ENCODE measurements at places on chromosomes 13 and 19.
A peak's percentile ranks its signal among the peaks of the same experiment; 100 is the strongest.

DNA sequence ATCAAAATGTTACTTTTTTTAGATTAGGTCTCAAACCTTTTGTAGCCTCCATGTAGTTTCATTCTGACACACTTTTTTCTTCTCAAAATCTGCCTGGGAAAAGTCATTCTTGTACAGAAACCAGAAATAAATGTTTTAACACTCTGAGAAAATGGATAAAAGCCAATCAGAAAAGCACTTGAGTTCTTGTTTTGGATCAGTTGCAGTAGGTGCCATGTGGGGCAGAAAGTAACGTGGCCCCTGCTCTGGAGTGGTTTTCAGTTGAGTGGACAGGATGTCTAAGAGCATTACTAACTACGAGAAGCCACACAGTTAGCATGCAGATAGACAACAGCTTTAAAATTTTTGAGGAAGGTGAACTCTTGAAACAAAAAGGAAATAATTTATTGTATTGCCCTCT lies 19.1 kb downstream of the GPR183 start:
- peak; percentile 60 for DNase-seq

GRCh38 chr13:59766236-59766635 lies 397.5 kb downstream of the DIAPH3 start:
- DNase-seq: no peak

- no peak for DNase-seq
Measured at GRCh38 chr13:77741597-77741972, 44.1 kb downstream of the SLAIN1 start.

DNA sequence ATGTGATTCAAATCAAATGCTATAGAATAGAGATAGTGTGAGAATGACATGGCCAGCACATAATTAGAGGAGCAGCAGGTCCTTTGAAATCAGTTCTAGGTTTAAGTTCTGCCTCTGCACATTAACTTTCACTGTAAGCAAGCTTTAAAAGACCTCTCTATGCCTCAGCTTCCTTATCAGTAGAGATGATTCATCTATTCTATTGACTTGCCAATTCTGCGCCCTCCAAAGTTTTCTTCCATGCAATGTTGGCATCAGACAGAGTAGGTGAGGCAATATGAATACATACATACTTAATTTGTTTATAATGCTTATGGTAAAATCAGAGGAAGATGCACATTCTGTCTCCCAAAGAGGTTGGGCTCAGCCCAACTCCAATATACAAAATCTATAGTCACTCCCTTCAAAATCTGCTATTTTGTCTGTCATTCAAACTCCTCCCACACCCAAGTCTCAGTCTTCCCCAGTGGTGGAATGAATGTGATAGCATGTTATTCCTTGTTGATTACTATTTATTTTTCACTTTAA lies 525.5 kb downstream of the RFC3 start:
- no peak for DNase-seq

DNA sequence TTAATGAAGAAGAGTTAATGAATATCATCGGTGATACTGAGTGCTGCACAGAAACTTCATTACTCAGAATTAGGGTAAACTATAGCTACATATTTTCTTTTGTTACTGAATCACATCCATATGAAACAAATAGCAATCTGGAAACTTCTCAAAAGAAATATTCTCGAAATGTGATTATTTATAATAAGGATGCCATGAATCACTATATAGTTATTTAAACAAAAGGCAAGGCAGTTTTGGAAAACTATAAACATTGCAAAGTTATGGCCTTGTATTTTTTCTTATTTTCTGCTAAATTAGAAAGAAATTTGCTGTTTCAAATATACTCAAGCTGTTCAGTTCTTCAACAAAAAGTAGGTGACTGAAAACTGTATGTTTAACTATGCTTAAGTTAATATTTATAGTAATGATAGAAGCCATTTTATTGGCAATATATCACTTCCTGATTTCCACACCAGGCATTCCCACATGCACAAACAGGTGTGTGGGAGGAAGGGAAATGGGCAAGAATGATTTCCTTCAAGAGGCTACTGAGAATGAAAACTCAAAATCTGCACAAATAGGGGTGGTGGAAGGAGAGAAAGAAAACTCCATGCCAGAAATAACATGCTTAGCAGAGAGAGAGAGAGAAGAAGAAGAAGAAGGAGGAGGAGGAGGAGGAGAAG lies 74.5 kb upstream of the FRY start:
- DNase-seq: no peak

DNA sequence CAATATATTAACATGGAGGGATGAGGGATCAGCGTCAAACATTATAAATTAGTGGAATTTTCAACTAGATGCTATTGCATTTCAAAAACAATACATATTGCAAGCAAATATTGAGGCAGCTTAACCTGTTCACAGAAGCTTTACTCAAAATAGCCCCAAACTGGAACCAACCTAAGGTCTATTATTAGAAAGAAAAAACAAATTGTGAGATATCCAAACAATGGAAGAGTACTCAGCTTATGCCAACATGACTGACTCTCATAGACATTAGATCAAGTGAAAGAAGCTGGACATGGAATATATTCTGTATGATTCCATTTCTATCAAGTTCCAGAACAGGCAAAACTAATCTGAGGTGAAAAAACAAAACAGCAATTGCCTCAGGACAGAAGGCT lies 27.6 kb upstream of the NEK3 start:
- DNase-seq: no peak

DNA sequence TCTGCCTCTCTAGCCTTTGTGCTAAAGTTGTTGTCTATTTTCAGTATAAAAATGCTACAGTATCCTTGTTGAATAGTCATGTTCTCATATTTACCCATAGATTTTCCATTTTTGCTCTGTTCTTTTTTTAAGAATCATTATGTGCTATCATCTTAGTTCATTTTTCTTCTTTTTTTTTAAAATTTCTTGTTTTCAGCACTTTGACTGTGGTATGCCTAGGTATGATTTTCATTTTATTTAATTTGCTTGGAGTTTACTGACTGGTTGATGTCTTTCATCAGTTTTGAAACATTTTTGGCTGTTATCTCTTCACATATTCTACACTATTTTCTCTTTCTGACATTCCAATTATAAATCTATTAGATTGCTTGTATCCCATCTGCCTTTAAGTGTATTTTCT lies 192.9 kb downstream of the PDS5B start:
- no peak for DNase-seq

- no peak for DNase-seq
Measured at GRCh38 chr19:21143428-21143827, 1.6 kb downstream of the ZNF431 start.

DNA sequence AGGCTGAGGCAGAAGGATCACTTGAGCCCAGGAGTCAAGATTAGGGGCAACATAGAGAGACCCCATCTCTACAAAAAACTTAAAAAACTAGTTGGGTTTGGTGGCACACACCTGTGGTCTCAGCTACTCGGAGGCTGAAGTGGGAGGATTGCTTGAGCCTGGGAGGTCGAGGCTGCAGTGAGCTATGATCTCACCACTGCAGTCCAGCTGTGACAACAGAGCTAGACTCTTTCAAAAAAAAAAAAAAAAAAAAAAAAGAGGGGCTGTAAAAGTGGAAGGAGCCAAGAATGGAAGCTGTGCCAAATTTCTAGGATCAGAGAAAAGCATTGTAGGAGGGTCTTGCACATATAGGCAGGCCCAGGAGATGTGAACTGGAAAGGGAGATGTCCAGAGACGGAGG lies 9.6 kb downstream of the DNASE2 start:
- DNase-seq: no peak

DNA sequence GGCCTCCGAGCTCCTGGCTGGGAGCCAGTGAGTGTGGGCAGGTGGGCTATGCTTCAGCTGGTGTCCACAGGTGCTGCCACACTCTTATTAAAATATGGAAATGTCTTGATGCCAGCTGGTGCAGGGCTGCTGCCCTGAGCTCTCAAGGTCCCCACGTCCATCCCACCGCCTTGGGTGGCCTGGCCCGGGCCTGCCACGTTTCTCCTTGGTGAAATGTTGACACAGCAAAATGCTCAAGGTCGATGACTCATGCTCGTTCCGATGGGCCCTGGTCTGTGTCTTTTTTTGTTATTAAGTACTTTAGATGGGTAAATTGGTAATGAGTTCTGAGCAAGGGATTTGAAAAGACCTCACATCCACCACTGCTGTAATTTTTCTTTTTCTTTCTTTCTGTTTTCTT lies 524.7 kb downstream of the MYO16 start:
- no peak for DNase-seq

DNA sequence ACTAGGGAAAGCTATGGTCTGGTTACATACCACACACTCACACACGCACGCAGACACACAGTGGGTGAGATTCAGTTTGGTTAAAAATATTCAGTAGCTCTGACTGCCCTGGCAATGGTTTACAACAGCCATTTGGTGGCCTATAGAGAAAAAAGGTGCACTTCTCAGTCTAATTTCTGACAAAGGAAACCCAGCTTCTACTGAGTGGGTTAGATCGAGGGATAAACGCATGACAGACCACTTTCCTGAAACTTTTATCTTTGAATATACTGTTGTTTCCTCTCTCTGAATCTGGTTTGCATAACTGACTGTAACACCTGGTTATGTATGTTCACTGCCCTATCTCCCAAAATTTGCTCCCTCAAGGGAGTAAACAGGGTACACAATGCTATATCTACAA lies 2.5 kb downstream of the LIG4 start:
- DNase-seq: no peak

DNA sequence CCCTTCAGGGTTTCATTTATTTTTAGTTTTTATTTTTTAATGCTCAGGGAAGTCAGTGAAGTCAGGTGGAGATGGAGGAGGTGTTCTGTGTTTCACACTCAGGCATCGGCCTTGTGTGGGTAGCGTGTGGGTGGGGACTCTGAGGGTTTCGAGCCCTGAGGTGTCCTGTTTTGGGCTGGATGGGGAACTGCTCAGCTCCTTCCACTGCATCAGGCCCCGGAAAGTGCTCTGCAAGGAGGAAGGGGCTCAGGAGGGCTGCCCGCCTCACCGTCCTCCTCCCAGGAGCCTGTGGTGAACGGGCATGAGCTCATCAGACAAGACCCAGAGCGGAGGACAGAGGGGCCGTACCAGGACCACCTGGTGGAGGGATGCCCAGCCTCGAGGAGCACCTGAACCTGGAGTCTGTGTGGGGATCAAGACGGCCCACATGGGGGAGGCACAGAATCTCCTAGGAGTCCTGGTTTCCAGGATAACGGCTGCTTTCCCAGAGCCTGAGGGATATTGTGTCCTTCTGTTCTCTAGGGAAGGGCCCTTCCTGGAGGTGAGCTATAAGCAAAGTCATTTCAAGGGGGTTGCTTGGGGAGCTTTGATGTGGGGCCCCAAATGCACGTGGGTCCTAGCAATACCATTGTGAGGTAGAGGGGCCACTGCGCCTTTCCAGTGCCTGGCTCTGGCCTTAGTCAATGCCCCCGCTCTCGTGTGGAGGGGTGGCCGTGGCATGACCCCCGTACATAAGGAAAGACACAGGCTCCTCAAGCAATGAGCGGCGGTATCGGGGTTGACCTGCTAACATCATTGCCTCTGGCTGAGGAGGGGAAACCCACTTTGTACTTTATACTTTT lies 13.5 kb upstream of the GAS6 start:
- DNase-seq: peak; percentile 2

GRCh38 chr13:74133657-74134201 lies 475 bp downstream of the KLF12 start:
- DNase-seq: peak; percentile 89

DNA sequence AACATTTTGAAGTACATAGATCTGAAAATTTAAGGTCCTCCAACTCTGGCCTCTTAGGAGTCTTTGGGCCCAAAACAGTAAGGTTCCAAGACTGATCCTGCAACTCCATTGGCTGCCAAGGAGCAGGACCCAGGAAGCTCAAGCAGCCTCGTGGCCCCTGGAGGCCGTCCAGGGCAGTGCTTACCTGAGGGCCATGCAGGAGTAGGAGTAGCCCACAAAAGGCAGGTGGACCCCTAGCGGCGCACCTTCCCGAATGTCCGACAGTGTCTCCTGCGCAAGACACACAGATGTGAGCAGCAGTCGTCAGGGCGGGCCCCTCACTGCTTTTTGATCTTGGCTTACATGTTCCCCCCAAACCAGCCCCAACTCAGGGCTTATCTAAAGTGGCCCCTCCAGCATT lies 5.7 kb upstream of the SIX5 start:
- DNase-seq: no peak

- no peak for DNase-seq
Measured at GRCh38 chr19:27750391-27751043, 1462.4 kb downstream of the UQCRFS1 start.

GRCh38 chr13:52461265-52461664 lies 6.0 kb downstream of the CKAP2 start:
- DNase-seq: no peak

- no peak for DNase-seq
Measured at GRCh38 chr19:29695765-29696564, 19.1 kb downstream of the C19orf12 start.

GRCh38 chr19:55240713-55241020 lies 12.1 kb upstream of the TMEM86B start:
- DNase-seq: no peak

DNA sequence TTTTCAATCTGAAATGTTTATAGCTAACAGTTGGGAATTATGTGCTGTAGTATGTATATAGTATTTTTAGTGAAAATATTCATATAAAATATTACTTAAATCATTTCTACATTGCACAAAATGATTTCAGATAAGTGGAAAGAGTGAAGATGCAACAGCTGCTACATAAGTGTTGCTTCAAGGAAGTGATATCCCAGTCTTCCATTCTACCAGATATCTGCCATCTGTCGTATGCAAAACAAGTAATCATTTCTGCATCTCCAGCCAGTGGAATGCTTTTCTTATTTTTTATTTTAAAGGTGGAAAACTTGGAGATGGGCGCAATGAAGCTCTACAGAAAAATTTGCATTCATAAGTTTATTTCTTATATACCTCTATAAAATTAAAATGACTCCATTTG lies 152.5 kb upstream of the MAB21L1 start:
- DNase-seq: no peak

- no peak for DNase-seq
Measured at GRCh38 chr13:20544201-20544923, 18.7 kb upstream of the CRYL1 start.

DNA sequence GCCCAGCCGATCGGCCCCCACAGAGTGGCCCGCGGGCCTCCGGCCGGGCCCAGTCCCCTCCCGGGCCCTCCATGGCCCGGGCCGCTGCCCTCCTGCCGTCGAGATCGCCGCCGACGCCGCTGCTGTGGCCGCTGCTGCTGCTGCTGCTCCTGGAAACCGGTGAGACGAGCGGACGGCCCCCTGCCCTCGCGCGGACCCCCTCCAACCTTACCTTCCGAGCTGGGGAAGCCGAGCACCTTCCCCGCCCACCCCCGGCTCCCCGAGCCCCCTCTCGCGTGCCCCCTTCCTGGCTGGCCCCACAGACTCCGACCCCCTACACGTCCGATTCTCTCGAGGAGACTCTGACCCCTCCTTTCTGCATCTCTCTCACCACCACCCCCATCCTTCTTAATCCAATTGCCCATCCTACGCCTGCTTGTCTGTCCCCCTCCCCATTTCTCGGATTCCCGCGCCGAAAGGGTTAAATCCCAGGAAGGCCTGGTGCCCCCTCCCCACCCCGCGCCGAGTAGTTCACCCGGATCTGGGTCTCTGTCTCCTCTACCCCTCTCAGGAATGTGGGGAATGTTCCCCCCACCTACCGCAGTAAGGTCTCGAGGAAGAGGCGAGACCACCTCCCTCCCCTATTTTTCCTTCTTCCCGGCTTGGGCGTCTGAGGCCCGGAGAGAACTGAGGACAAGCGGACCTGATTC lies 502 bp downstream of the NECTIN2 start:
- peak; percentile 17 for DNase-seq

- DNase-seq: no peak
Measured at GRCh38 chr19:18574691-18575291, 3.1 kb downstream of the UBA52 start.

Measured in activated CD4-positive, alpha-beta memory T cell treated with anti-CD3 and anti-CD28 coated beads, Interleukin-2, amount 10 ng/mL, durations not matched to agents 7 days and 5 days (primary cell).